ENCODE measurements at places on chromosomes 2 and 18.

DNA sequence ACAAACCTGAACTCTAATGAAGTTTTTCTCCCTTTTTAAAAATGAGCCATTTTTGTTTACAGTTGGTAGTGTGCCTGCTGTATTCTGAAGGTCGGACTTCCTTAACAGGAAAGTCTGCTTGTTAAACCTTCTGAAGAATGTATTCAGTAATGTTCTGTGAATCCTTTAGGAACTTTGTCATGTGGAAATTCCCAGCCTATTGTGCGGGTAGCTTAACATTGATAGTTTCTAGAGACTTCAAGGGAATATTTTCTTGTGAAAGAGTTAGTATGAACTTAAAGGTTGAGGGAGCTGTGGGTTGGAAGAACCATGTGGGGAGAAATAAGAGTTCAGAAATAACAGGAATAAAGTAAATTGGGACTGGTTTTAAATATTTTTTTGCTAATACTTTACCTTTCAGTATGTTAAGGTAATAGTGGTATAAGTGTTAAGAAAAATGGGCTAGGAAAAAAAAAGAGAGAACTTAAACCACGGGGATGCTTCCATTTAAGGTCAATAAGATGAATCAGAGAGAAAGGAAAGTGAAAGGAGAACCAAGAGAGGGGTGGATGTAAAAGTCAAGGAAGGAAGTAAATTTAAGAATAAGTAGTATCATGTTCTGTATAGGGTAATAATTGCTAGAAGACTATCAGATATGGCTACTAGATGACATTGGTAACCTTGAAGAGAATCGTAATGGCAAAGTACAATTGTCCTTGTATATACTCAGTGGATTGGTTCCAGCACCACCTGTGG lies 90.5 kb downstream of the PMS1 start:
- DNase-seq = no peak

- no peak for DNase-seq
Measured at GRCh38 chr2:181122601-181123000, 142.2 kb downstream of the UBE2E3 start.

GRCh38 chr18:79496978-79497637 lies 101.4 kb downstream of the NFATC1 start:
- peak; percentile 94 for DNase-seq

DNA sequence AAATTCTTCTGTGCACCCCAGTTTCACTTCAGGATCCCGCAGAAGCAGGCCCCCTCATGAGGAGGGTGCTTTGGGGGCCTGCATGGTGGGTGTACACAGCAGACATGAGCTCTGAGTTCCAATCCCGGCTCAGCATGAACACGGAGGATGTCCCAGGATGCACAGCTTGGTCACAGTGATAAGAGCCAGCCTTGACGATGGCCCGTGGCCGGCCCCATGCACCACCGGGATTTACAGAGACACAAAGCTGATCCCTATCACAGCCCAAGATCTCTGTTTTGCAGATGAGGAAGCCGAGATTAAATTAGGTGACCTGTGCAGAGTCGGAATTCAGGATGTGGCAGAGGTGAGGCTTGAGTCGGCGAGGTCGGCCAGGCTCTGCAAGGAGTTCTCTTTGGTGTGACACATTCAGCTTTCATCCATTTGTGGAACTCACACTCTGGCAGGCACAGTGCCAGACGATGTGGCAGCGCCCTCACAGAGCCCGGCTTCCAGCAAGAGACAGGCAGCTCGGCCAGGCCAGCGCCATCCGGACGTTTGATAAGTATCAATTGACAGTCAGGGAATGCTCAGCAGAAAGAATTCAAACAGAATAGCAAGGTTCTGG lies 456.3 kb upstream of the MYT1L start:
- DNase-seq = no peak

GRCh38 chr18:50203801-50204604 lies 9.1 kb upstream of the MYO5B start:
- peak; percentile 25 for DNase-seq

GRCh38 chr2:39730685-39731302 lies 48.3 kb downstream of the THUMPD2 start:
- DNase-seq = peak; percentile 25

DNA sequence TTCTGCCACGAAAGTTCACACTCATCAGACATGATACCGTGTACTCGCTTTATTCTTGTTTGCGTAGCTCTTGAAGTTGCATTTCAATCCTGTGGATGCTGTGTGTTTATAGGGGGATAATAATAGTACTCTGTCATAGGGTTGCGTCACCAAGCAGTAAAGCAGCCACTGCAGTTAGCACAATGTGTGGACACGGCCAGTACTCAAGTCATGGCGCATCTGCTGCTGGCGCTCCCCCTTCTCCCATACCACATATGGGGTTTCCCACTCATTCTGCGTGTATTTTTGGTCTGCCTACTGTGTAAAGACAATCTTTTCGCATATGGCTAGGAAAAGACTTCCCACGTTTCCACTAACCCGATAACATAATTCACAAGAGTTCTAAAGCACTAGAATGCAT lies 2.1 kb upstream of the ZBTB14 start:
- DNase-seq = no peak

Measured in fibroblast of skin of scalp (primary cell).